Effector CD8-positive, alpha-beta T cell (primary cell): ENCODE measurements at places on chromosomes 3 and 15.

- DNase-seq, result no peak
Measured at GRCh38 chr3:71863563-71864190, 78.7 kb upstream of the PROK2 start.

DNA sequence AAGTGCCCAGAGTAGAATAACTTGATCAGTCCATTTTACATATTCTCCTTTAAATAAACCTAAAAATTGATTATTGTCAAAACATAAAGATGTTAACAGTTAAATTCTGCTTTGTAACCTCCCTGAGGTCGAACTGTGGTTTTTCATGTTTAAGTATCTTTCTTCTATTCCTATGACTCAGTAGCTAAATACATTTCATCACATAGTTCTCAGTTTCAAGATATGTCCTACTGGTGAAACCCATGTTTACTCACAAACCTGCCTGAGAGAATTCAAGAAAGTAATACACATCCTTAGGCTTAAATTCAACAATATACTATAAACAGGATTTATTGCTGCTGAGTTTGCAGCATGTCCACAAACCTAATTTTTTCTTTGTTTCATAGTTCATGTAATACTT lies 692.9 kb downstream of the ZPLD1 start:
- no peak for DNase-seq

GRCh38 chr15:51401872-51402517 lies 60.5 kb downstream of the GLDN start:
- no peak for DNase-seq

GRCh38 chr3:174758943-174759342 lies 100.2 kb upstream of the NAALADL2 start:
- DNase-seq, result no peak

- DNase-seq, result no peak
Measured at GRCh38 chr3:107421170-107421792, 44.0 kb downstream of the CCDC54 start.

- no peak for DNase-seq
Measured at GRCh38 chr3:64176461-64176996, 48.7 kb downstream of the PRICKLE2 start.

- DNase-seq, result no peak
Measured at GRCh38 chr15:98556321-98556720, 92.0 kb upstream of the IGF1R start.

DNA sequence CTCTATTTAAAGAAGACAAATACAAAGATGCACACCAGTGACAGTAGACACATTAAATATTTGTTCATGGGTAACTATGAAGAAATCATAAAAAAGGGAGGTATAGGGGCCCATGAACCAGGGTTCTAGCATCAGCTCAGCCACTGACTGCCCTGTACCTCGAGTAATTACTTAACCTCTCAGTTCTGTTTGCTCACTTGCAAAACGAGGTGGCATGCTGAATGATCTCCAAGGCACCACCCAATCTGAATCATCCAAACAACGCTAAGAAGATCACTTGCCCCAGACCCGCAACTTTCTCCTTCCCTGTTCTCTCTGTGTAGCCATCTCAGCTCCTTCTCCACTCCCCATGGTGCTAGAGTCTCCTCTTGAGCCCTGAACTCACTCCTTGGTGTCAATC lies 374.7 kb downstream of the VPS13C start:
- no peak for DNase-seq

DNA sequence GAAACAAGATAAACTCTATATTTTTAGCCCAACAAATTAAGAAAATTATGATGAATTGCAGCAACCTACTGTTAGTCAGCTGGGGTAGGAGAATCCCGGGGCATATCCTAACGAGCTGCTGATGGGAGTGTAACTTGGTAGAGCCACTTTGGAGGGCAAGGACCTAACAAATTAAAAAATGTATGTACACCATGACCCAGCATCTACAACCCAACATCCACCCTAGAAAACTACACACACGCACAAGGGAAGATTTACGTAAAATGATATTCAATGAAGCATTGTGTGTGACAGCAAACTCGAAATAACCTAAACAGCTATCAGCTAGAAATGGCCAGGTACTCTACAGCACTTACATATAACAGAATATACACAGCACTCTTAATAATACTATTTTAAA lies 1.9 kb downstream of the BCL2A1 start:
- DNase-seq, result no peak

GRCh38 chr15:37107071-37107743 lies 6.9 kb upstream of the MEIS2 start:
- no peak for DNase-seq

DNA sequence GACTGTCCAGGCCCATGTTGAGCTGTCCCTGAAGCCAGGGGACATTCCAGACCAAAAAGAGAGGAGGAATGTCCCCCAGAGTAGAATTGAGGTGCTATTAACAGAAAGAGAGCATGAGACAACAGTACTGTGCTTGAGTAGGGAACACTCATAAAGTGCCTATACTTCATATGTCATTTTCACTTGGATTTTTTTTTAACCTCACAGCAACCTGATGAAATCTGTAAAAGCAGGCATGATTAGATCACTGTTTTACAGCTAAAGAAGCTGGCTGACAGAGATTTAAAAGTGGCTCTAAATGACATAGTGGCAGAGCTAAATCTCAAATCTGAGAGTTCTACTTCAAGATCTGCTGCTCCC lies 18.8 kb downstream of the PODXL2 start:
- no peak for DNase-seq

- no peak for DNase-seq
Measured at GRCh38 chr3:196122021-196122687, 40.3 kb upstream of the TFRC start.

DNA sequence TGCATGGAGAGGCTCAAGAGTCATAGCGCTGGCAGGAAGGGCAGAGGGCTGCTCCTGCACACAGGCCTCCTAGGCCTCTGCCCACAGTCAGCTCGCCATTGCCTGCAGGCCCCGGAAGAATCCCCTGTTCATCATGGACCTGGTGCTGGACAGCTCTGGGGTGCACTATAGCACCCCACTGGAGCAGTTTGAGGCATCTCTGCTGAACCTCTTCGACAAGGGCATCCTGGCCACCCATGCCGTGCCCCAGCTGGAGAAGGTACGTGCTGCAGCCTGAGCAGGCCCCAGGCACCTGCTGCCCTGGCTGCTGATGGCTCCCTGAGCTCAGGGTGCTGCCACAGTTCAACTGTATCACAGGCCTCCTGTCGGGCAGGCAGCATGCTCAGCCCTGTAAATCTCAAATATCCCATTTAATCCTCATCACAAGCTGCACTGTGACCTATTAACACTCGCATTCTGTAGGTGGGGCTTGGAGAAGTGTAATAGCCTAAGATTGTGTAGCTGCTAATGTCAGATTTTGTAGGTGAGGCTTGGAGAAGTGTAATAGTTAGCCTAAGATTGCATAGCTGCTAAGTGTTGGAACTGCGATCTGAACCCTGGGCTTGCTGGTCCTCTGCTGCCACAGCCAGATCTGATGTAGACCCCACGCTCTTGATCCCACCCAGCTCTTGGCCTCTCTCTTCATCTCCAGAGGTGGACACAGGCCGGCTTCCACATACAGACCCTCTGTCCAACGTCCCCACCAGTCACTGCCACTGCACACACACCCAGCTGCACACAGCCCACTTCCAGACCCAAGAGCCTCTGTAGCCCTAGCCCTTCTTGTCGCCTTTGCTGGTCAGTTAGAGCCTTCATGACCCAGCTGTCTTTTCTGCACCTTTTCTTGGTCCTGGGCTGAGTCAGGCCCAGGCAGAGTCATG lies 31.9 kb downstream of the DNAH1 start:
- no peak for DNase-seq

DNA sequence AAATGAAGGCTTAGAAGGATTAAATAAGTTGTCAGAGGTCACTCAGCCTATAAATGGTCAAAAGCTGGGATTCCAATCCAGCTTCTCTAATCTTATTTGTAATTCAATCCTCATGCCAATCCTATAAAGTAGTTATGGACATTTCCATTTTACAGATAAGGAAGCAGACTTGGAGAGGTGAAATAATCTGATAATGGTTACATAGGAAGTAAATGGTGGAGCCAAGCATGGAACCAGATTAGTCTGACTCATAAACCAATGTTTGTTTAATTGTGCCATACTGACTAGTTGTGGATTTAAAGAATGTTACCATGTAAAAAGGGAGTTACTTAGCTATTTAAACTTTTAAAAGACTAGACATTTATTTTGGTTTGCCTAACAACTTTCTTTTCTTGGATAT lies 59.7 kb downstream of the KCNAB1 start:
- no peak for DNase-seq

DNA sequence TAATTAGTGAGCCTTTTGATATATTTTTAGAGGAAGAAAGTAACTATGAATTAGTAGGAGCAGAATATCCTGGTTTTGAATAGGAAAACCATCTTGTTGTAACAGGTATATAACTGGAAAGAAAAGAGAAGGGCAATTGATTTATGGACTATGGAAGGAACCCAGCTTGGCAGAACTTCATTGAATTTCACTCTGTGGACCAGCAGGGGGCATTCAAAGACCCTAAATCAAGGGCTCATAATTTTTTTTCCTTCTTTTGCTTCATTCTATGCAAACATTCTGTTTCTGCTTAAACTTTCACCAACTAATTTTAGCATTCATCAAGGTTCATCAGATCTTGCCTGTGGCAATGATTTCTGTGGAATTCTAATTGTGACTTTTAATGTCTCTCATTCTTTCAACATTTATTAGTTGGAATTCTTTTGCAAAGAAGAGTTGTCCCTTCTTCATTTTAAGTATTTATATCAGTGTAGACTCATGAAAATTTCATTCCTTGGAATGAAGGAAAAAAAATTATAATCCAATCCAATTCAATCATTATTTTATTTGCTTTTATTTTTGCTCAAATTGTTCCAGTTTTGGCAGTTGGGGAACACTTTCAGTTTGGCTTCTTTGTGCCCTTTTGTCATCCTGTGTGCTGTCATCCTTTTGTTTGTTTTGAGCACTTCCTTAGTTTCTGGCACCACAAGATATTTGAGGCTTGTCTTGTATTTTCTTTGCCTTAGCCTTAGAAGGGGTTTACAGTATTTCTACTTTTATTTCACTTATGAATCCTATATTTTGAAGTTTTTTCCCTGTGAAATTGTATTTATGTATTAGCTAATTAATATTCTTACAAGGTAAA lies 30.4 kb downstream of the NXPE3 start:
- no peak for DNase-seq

DNA sequence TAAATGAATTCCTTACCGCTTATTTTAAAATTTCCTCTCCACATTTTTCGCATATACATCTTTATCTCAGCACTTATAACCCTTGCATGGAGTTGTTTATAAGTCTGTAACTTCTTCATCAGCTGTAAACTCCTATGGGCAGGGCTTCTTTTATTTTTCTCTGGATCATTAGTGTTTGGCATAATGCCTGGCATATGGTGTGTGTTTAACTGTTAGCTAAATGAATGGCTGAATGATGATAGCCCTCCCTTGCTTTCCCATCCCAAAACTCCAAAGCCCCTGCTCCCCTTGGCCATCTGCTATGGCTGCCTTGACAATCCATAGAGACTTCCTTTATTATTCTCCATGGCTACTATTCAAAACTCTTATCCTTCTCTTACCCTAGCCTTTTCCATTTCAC lies 48.1 kb upstream of the SEMA6D start:
- no peak for DNase-seq

DNA sequence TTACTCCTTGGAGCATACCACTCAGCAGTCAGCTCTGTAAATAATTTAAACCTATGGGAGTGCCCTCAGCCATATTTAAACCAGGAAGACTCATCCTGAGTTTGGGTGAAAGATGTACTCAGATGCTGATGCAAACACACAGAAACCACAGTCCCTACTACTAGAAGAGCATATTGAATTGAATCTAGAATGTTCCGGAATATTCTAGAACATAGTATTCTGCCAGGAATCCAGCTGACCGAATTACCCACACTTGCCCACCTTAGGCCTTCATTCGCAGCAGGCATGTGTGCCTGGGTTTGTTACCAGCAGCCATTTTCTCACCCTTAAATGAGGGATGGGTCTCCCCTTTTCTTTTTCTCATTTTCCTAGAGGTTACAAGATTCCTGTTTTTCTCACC lies 202.4 kb upstream of the ICE2 start:
- no peak for DNase-seq

GRCh38 chr15:91929509-91929908 lies 76.0 kb downstream of the SLCO3A1 start:
- no peak for DNase-seq

GRCh38 chr3:153291059-153291685 lies 129.1 kb downstream of the RAP2B start:
- no peak for DNase-seq

- no peak for DNase-seq
Measured at GRCh38 chr3:29655015-29655747, 374.3 kb downstream of the RBMS3 start.

GRCh38 chr15:95887666-95888390 lies 442.7 kb upstream of the NR2F2 start:
- no peak for DNase-seq

- DNase-seq, result no peak
Measured at GRCh38 chr3:11601446-11602238, 42.1 kb downstream of the VGLL4 start.

GRCh38 chr3:39383881-39384664 lies 903 bp downstream of the SLC25A38 start:
- DNase-seq, result no peak

- no peak for DNase-seq
Measured at GRCh38 chr15:53841651-53842050, 82.2 kb upstream of the WDR72 start.

- no peak for DNase-seq
Measured at GRCh38 chr15:25433118-25433865, 5.5 kb downstream of the UBE3A start.

DNA sequence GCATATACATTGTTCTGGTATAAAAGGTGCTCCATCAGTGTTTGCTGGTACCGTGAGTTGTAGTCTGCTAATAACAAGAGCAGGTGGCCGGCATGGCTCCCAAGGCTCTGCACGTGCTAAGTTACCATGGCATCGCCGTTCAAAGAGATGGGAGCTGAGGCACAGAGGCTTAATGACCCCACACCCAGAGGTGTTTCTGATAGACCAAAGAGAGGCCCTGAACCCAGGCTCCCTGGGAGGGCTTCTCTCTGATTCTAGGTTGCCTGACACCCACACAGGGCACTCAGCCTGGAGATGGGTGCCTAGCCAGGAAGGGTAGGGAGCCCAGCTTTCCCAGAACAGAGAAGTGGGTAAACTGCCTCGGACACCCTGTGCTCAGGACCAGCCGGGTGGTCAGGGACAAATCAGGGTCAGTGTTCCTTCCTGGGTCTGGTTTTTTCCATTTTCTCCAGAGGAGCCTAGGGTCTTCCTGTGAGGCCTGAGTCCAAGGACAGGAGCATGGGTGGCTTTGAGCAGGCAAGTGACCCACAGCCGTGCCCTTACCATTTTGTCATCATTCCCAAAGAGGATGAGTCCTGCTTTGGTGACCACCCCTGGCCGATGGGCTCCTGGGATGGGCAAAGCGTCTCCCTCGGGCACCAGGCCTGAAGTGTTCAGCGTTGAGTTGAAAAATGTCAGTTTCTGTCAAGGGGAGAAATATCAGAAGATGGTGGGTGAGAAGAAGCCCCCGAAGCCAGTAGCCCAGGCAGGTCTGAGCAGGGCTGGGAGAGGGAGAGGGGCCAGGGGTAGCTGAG lies 27.3 kb downstream of the ALDH1L1 start:
- DNase-seq, result no peak
